M059J (cell line): ENCODE measurements at places on chromosomes 1 and 21. TPM values are rescaled to one million over a fixed set of nuclear protein-coding genes. Genes with fewer than 3 reads are reported as not detected.
A peak's percentile ranks its signal among the peaks of the same experiment; 100 is the strongest.

DNA sequence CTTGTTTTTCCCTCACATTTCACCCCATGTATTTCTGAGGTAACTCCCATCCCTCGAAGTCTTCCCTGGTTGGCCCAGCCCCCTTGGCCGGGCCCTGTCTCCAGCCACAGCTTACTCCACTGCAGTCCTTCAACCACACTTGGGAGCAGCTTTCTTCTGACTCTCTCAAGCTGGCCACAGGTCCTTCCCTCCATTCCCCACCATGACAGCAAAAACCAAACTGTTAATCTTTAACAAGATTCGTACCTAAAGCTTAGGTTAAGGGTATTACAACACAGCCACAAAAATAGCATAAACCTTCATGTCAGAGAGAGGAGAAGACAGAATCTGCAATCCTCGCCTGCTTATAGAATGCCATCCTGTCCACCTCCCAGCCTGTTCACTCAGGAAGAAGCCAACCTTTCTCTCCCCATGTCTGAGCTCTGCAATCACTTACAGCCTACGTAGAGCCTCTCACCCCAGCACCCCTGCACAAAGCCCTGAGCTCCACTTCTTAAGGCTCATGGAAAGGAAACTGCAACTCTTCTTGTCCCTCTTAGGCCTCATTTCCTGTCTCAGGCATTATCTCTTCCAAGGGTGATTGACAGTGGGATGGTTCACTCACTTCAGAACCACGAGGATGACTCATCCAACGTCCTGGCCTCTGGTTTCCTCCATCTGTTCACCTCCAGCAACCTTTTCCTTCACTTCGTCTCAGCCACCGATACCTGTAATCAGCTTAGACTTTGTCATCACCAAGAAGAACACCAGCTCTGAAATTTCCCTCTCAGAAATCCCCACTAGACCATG, 72.8 kb downstream of the CD2 start:
- DNase-seq = peak; percentile 90

- no peak for DNase-seq
These were observed 27.5 kb downstream of the KAZN start for GRCh38 chr1:14625996-14626395.

DNA sequence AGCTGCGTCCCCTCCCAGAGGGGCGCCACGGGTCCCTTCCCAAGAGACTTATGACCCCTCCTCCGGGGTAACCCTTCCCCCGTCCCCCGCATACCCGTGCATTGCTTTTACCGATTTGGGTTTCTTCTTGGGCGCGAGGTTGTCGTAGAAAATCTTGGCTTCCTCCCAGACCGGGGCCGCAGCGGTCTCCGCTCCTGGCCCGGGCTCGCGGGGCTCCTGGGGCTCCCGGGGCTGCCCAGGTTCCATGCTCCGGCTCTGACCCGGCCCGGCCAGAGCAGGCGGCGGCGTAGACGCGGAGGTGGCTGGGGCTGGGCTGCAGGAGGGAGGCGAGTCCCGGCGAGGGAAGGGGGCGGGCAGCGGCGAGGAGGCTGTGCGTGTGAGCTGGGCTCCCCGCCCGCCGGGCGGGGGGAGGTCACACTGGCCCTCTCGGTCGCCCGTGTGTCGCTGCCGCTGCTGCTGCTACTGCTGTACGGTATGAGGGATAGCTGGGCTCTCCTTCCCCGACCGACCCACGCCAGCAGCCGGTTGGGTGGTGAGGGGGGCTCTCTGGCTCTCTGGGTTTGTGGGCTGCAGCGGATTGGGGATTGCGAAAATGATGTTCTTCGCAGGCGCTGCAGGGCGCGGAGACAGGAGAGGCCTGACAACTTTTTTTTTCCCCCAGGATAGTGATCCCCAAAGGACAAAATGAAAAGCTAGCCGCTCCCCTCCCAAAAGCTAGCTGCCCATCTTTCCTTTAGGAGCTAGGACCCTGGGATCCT, at the start of gene NT5C1A:
Gene NT5C1A, minus strand, starts transcription at position 315 of the 758 bp plus-strand sequence. Its CDS starts 69 bp downstream, at position 246.
- DNase-seq = no peak

GRCh38 chr1:51301844-51302162, 28.6 kb downstream of the TTC39A start:
- no peak for DNase-seq

- peak; percentile 61 for DNase-seq
These were observed 51.5 kb downstream of the CTH start for GRCh38 chr1:70462611-70463010.

GRCh38 chr1:159223004-159223403, 18.3 kb downstream of the ACKR1 start:
- no peak for DNase-seq

GRCh38 chr1:156675210-156676113, 1.7 kb downstream of the NES start:
- DNase-seq = no peak

- DNase-seq = peak; percentile 32
These were observed at the start of gene BCL2L15 for GRCh38 chr1:113887402-113888175. Gene BCL2L15 (minus strand): TSS chr1:113887581. CDS start chr1:113887375, 206 bp downstream.

DNA sequence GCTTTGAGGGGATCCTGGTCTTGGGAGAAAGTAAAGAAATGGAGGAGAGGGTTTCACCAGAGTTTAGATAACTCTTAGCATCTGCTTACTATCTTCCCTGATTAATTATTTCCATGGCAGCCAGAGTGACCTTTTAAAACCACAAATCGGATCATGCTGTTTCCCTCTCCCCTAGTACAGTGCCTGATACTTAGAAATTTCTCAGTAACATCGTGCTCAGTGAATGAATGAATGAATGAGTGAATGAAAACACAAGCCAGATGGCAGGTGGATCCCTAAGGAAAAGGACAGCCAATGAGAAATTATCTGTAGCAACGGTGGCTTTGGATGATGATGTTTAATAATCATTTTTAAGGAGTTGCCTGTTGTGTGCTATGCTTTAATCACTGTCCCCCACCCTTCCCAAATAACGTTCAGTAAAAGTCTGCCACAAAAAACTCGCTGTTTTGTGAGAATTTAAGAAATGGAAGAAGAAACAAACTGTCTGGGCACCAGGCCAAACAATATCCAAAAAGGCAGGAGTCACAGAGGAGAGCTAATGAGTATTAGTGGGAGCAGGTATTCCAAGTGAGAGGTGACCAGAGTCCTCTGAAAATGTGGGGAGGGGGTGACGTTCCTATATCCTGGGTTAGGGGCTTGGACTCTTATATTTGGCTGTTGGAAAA, 737 bp upstream of the SMAP2 start:
- peak; percentile 18 for DNase-seq

- peak; percentile 34 for DNase-seq
These were observed 184.2 kb downstream of the EIF4G3 start for GRCh38 chr1:20992322-20993056.

FCRL5 gene
- total RNA-seq = not detected in 2 replicates

RHCE gene
- 0.42 and 1.4 TPM in 2 replicates for total RNA-seq

CACNA1S gene
- total RNA-seq = not detected in 2 replicates

RIIAD1 gene
- not detected in 2 replicates for total RNA-seq

OR6N1 gene
- not detected in 2 replicates for total RNA-seq

SH2D5 gene
- total RNA-seq = 1.1 and 2.1 TPM in 2 replicates

GNG12 gene
- total RNA-seq = 163 and 211 TPM in 2 replicates
